ENCODE measurements at places on chromosomes 5 and 9.
A peak's percentile ranks its signal among the peaks of the same experiment; 100 is the strongest.

- no peak for DNase-seq
These were observed 136.7 kb upstream of the NFIL3 start for GRCh38 chr9:91560301-91560700.

DNA sequence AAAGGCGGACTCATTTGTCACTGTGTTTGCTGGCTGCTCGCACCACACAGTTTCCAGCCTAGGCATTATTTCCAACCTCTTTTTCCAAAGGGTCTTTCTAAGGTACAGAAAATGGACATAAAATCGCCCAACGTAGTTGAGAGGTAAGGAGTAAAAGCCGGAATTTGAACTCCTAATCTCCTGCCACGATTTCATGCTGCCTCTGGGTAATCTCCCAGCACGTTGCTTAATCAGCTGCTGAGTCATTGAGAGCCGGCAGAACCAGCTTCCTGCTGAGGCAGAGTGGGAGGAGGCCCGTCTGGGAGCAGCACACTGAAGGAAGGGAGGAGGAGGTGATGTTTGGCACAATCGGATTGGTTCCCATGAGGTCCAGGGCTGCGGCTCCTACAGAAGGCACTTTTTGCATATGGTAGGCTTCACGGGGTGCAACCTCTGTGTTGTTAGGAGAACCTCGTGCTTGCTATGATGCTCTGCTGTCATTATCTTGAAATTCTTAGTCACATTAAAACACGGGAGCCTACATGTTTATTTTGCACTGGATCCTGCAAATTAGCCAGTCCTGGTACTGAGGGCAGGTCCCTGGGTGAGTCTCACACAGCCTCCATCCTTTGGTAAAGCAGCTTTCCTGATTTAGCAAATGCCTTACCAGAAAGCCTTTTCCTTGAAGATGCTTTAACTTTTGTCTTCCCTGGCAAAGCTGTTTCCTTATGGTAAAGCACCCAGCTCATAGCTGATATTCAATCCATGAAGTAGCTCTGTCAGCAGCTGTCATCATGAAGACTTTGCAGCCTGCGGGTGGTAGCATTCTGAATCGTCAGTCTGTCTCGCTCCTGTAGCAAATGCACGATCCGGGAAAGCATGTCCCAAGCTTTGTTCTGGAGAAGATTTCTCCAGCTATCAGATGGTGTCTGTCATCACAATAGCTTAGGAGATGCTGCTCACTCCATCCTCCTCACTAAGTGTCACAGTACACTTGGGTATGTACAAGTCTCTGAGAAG is 191.6 kb upstream of the MSX2 start:
- no peak for DNase-seq

- no peak for DNase-seq
These were observed 12.7 kb downstream of the SLC1A3 start for GRCh38 chr5:36619012-36619635.

DNA sequence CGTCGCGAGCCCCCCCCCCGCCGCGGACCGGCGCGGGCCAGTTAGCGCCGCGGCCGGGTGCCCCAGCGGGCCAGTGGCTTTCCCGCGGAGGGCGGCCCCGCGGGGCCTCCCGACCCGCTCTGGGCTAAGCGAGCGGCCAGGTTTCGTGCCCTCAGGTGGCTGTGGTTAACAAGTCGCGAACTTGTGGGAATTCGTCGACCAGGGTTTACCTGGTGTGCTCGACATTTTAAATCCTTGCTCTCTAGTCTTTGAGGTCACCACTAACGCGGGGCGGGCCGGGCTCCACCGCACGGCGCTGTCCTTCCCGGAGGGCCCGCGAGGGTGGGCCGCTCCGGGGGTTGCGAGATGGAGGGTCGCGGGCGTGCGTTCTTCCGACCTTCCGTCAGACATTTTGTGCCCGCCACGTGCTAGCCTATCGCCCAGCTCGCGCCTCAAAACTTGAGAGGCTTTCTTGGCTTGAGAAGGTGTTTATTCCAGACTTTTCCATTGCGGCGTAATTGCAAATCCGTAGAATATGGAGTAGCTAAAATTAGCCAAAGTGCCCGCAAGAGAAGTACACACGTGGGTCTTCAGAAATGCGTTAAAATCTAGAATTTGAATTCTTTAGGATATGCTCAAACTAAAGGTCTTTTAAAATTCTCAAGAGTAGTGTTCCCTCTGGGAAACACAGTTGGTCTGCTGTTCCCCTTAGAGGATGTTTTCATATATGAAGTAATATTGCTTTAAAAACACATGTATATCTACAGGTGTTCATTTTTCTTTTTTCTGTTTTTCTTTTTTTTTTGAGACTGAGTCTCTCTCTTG is 2.1 kb downstream of the ANP32B start:
- DNase-seq = no peak

- DNase-seq = no peak
These were observed 394.6 kb downstream of the ELAVL2 start for GRCh38 chr9:23431459-23431858.

DNA sequence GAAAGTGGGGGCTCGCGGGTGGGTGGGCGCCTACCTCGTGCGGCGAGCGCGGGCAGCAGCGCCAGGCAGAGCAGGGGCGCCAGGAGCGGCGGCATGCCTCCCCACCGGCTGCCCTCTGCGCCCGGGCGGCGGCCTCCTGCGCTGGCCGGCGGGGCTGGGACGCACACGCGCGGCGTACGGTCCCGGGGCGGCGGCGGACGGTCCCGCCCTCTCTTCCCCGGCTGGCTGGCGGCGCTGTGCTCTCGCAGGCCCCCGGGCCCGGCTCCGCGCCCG is 220 bp downstream of the NOTCH1 start:
- DNase-seq = no peak

DNA sequence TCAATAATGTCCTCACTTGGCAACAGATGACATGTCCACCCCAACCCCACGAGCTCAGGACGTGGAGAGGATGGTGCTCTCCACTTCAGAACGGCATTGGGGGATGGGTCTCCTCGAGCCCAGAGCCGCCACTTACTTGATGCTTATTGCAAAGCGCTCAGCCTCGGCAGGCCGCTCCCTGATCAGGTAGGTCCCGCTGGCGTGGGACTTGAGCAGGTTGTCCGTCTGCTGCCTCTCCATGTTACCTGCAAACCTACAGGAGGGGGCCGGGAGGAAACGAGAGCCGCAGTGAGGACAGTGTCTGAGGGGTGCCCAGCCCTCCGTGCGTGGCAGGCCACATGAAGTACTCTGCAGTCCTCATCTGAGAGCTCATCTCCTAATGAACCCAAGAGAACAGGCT is 36.6 kb upstream of the SARDH start:
- no peak for DNase-seq

- no peak for DNase-seq
These were observed 23.9 kb upstream of the KDM4C start for GRCh38 chr9:6733831-6734230.

- no peak for DNase-seq
These were observed 2.8 kb upstream of the OR2V1 start for GRCh38 chr5:181133610-181134231.

DNA sequence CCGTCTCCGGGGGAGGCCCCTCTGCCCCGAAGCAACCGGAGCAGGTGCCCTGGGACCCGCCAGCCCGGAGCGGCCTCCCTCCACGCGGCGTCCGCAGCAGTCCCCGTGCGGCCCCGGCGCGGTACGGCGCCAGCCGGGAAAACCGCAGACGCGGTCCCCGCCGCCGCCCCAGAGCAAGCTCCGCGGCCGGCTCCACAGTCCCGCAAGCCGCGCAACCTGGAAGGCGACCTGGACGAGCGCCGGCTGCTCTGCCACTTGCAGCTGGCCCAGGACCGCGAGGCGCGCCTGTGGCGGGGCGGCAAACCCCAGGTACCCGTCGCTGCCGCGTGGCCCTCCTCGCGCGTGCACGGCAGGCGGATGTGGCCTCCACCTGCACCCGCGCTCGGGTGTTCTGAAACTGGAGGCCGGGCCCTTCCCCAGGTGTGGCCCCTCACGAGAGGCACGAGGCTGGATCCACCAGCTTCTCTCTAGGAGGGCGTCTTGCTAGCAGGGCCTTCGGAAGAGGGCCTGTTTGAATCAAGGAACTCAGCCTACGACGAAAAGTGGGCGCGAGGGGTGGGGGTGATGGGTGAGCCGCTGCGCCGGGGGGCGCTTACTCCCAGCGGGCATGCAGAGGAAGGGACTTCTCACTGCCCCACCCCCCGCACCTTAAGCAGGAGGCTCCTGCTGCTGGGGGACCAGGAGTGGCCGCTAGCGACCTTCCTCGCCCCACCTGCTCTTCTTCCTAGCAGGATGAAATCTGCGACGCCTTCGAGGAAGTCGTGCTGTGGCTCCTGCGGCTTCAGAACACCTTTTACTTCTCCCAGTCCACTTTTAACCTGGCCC is 602 bp downstream of the CCNI2 start:
- no peak for DNase-seq

GRCh38 chr5:36371366-36371765 is 69.7 kb upstream of the RANBP3L start:
- no peak for DNase-seq

DNA sequence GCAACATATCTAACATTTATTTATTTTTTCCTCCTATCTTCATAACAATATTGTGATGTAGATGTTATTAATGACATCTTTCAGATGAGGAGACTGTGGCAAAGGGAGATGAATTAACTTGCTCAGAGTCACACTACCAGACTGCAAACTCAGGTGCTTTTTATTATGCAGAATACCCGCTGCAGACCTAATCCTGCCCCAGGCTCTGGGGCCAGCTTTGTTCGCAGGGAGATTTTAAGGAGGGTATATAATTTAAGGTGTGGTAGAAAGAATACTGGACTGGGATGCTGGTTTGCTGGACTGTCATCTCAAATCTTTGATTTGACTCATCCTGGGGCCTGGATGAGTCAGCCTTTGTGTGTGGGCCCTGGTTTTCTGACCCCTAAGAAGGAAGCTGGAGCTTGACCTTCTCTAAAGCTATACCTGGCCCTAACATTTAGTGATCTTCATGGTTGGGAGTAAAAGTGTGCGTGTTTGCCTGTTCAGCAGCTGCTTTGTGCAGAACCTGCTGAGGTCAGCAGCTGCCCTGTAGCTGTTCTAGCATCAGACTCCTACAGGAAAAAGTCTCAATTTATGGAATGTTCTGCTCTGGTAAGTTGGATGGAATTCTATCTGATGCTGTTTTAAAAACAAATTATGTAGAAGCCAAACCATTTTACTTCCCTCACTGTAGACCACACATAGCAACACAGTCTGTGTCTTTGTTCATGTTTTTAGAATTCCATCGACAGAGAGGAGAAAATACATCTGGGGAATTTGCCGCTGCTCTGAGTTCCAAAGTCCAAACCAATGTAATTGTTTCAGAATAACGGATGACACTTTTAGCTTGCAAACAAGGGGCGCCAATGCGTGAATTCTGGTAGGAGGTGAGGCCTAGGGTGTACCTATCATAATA is 4.5 kb downstream of the SLC36A1 start:
- DNase-seq = no peak

- no peak for DNase-seq
These were observed 24.7 kb upstream of the ASPN start for GRCh38 chr9:92507005-92507404.

- no peak for DNase-seq
These were observed 43.8 kb downstream of the NDFIP1 start for GRCh38 chr5:142152384-142152732.

DNA sequence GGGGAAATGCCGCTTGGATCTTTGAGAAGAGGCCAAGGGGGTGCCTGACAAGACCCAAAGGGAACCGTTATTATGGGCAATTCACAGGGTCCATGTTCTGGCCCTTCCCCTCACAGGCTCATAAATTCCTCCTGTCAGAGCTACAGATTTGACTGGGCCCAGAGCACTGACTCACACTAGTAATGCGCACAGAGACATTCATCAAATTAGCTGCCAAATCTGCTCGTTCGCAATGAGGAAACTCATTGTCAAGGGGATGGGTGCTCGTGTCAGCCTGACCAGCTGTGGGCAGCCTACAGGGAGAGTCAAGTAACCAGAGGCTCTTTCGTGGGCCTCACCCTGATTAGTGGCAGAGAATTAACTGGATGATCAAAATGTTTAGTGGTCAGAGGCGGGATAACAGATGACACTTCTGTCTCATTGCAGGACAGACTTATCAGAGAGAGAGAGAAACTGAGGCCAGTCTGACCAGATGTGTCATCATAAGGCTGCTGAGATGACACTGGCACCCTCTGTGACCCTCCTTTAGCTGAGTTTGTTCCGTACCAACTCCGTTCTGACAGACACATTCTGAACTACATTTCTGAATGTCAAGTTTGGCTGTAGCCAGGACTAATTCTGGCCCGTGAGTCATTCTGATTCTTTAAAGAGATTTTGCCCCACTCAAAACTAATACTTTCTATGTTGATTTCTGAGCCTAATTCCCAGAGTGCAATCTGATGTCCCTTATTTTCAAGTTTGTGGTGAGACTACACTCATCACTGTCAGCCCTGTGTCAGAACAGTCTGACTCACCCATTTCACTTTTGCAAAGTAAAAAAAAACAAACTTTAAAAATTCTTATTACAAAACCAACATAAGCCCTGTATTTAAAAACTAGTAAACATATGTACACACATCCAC is 377.1 kb downstream of the ACTL7B start:
- DNase-seq = peak; percentile 26

GRCh38 chr9:24602693-24603352 is 57.1 kb upstream of the IZUMO3 start:
- DNase-seq = no peak

DNA sequence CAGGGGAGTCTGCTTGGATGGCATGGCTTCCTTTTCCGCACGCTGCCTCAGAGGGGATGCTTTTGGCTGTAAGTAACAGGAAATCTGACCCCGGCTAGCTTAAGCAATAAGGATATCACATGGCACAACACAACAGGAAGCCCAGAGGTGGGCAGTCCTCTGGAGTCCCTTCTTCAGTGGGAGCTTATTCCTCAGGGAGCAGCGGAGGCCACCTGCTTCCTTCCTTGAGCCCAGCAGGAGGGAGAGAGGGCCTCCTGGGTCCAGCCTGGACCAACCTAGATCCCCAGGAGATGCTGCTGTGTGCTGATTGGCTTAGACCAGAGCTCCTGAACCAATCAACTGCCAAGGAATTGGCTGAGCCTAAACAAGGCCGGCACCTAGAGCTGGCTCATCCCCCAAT is 66.3 kb downstream of the C9orf50 start:
- no peak for DNase-seq

DNA sequence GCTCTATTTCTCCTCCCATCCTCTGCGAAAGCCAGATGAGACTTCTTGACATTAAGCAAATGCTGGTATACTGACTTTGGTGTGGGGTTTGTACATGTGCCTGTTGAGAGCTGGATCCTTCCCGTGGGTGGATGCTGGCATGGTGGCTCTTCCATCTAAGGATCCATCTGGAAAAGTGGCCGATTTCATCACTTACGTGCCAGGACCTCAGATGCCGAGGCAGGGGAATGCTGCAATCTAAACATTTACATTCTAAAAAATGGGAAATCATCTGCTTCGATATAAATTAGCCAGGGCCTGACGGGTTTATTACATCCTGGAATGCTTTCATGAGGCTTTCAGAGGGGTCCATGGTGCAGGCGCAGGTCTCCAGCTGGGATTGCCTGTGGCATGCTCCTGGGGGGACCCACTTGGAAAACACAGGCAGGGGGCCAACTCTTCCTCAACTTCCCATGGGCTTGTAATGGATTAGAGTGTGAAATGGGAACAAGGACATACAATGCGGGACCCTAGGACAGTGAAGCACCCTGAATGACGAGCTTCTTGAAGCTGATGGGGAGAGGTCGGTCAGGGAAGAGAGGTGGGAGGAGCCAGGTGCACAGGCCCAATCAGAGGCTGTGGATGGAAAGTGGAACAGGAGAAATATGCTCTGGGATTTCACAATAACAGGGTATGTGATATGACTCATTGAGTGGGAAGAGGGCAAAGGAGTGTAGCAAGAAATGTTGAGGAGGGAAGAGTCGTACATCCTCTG is 105.5 kb upstream of the PITX1 start:
- no peak for DNase-seq
